ENCODE measurements at places on chromosomes 7 and 10. TPM values are rescaled to one million over a fixed set of nuclear protein-coding genes. Genes with fewer than 3 reads are reported as not detected.

The SPDYE1 gene
- not detected for total RNA-seq

The MKI67 gene
- 0.62 TPM for total RNA-seq

The ZNF239 gene
- total RNA-seq: 4.4 TPM

GRCh38 chr7:41220266-41220665 is 482.6 kb downstream of the INHBA start:
- DNase-seq: no peak

- DNase-seq: no peak
These were observed 157.3 kb downstream of the NOC3L start for GRCh38 chr10:94205396-94205831.

DNA sequence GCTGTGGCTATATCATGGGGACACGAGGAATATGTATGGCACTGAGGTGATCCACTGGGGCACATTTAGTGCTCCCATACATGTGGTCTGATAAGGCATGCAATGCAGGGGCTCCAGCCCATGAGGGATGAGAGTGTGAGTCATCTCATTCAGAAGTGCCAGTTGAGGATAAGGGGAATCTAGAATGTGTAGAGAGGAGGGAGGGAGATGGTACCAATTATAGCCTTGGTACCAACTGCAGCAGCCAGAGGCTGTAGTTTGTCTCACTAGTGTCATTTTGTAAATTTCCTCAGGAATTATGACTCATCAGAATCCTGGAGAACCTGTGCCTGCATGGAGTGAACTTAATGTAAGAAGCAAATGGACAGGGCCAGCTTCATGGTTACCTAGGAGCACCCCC is 46.2 kb downstream of the LAMB4 start:
- no peak for DNase-seq

Measured in posterior vena cava (tissue), 2 donors.